CD4-positive, CD25-positive, alpha-beta regulatory T cell (primary cell): ENCODE measurements at places on chromosomes 3 and 15.

GRCh38 chr3:117455782-117456181 is 746.2 kb downstream of the TUSC7 start:
- no peak overlapping the region for H3K27ac ChIP-seq
- no peak overlapping the region for H3K4me3 ChIP-seq
- no peaks in the 10 kb centered on the region for H3K27me3 ChIP-seq
- DNase-seq: no peak
- H3K36me3 ChIP-seq: no peaks in the 10 kb centered on the region

DNA sequence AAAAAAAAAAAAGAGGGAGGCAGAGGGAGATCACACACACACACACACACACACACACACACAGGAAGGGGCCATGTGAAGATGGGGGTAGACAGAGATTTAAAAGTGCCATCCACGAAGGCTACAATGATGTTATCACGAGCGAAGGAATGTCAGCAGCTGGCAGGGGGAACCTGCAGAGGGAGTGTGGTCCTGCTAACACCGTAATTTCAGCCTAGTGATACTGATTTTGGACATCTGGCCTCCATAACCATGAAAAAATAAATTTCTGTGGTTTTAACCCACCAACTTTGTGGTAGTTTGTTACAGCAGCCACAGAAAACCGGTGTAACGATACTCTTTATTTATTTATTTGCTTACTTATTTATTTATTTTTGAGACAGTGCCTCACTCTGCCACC is 76.0 kb downstream of the TMCO5A start:
- H3K4me1 ChIP-seq: no peaks in the 10 kb centered on the region
- no peak for DNase-seq
- H3K4me3 ChIP-seq: no peak overlapping the region
- H3K36me3 ChIP-seq: no peaks in the 10 kb centered on the region
- no peak overlapping the region for H3K27ac ChIP-seq
- no peaks in the 10 kb centered on the region for H3K27me3 ChIP-seq

GRCh38 chr15:69058830-69059556 is 44.5 kb downstream of the NOX5 start:
- peak; percentile 82 for DNase-seq
- H3K36me3 ChIP-seq: no peaks in the 10 kb centered on the region
- H3K4me3 ChIP-seq: peak overlapping the region; percentile 33
- no peak overlapping the region for H3K27ac ChIP-seq

- no peaks in the 10 kb centered on the region for H3K4me1 ChIP-seq
- no peaks in the 10 kb centered on the region for H3K27me3 ChIP-seq
- no peak overlapping the region for H3K27ac ChIP-seq
- DNase-seq: no peak
- H3K4me3 ChIP-seq: no peak overlapping the region
These were observed 789.9 kb downstream of the IGSF11 start for GRCh38 chr3:118244761-118245160.

GRCh38 chr15:80694611-80695098 is 455 bp upstream of the ABHD17C start:
- H3K36me3 ChIP-seq: no peaks in the 10 kb centered on the region
- H3K4me3 ChIP-seq: peak overlapping the region; percentile 80
- DNase-seq: peak; percentile 24

GRCh38 chr3:129286081-129286480 is 7.4 kb downstream of the HMCES start:
- H3K4me3 ChIP-seq: no peak overlapping the region
- H3K27me3 ChIP-seq: no peaks in the 10 kb centered on the region
- H3K4me1 ChIP-seq: peaks cover 19% of the 10 kb centered on the region
- DNase-seq: no peak

DNA sequence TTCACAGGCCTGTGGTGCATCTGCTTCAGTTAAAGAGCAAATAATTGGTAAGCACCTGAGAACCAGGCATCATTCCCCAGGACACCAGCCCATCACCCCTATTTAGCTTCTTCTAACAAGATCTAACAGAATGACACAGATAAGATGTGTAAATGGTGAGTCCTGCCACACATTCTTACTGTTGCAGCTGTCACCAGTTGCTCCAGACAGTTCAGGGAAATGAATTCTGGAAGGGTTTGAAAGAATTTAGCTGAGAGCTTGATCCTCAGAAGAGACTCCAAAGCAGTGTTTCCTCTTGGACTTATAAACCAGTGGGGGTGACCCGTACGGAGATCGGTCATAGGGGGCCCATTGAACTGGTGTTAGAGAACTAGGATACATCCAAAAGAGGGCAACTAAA is 238.0 kb downstream of the MEX3B start:
- DNase-seq: no peak
- no peaks in the 10 kb centered on the region for H3K4me1 ChIP-seq
- H3K27ac ChIP-seq: no peak overlapping the region
- H3K4me3 ChIP-seq: no peak overlapping the region
- H3K36me3 ChIP-seq: no peaks in the 10 kb centered on the region

- no peaks in the 10 kb centered on the region for H3K27me3 ChIP-seq
- DNase-seq: no peak
- no peak overlapping the region for H3K27ac ChIP-seq
- no peaks in the 10 kb centered on the region for H3K36me3 ChIP-seq
These were observed 65.7 kb upstream of the RGMA start for GRCh38 chr15:93154666-93155065.

- H3K27me3 ChIP-seq: peaks cover 5% of the 10 kb centered on the region
- no peaks in the 10 kb centered on the region for H3K4me1 ChIP-seq
- no peak overlapping the region for H3K4me3 ChIP-seq
- no peak overlapping the region for H3K27ac ChIP-seq
- H3K36me3 ChIP-seq: no peaks in the 10 kb centered on the region
- no peak for DNase-seq
These were observed 27.4 kb downstream of the SLC7A14 start for GRCh38 chr3:170558427-170558826.

DNA sequence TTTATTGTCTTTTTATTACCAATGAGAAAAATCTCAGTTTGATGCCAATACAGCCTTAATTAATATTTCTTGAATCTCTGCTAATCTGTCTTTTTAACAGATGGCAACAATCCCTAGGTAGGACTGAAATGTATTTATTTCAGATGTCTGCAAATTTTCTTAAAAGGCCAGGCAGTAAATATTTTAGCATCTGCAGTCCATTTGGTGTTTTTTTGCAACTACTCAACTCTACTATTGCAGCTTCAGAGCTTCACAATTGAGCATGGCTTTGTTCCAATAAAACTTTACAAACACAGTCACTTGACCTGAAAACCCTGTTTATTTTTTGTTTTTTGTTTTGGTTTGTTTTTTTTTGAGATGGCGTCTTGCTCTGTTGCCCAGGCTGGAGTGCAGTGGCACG is 82.7 kb downstream of the RARB start:
- no peak for DNase-seq
- no peaks in the 10 kb centered on the region for H3K27me3 ChIP-seq
- H3K36me3 ChIP-seq: no peaks in the 10 kb centered on the region
- no peak overlapping the region for H3K27ac ChIP-seq
- no peak overlapping the region for H3K4me3 ChIP-seq

GRCh38 chr3:20256144-20256543 is 70.1 kb upstream of the SGO1 start:
- no peak overlapping the region for H3K4me3 ChIP-seq
- DNase-seq: no peak
- H3K4me1 ChIP-seq: no peaks in the 10 kb centered on the region
- H3K36me3 ChIP-seq: no peaks in the 10 kb centered on the region
- no peak overlapping the region for H3K27ac ChIP-seq
- no peaks in the 10 kb centered on the region for H3K27me3 ChIP-seq

- no peak overlapping the region for H3K27ac ChIP-seq
- H3K4me3 ChIP-seq: no peak overlapping the region
- H3K36me3 ChIP-seq: no peaks in the 10 kb centered on the region
- no peaks in the 10 kb centered on the region for H3K4me1 ChIP-seq
- no peaks in the 10 kb centered on the region for H3K27me3 ChIP-seq
These were observed 203.8 kb downstream of the SOX2 start for GRCh38 chr3:181915551-181915950.

GRCh38 chr15:47404877-47405276 is 312.4 kb upstream of the SEMA6D start:
- H3K27me3 ChIP-seq: no peaks in the 10 kb centered on the region
- DNase-seq: no peak
- no peak overlapping the region for H3K4me3 ChIP-seq
- no peak overlapping the region for H3K27ac ChIP-seq
- H3K36me3 ChIP-seq: no peaks in the 10 kb centered on the region

GRCh38 chr3:32292085-32292796 is 53.8 kb downstream of the CMTM8 start:
- no peak overlapping the region for H3K4me3 ChIP-seq
- DNase-seq: no peak
- H3K27ac ChIP-seq: no peak overlapping the region
- no peaks in the 10 kb centered on the region for H3K36me3 ChIP-seq

DNA sequence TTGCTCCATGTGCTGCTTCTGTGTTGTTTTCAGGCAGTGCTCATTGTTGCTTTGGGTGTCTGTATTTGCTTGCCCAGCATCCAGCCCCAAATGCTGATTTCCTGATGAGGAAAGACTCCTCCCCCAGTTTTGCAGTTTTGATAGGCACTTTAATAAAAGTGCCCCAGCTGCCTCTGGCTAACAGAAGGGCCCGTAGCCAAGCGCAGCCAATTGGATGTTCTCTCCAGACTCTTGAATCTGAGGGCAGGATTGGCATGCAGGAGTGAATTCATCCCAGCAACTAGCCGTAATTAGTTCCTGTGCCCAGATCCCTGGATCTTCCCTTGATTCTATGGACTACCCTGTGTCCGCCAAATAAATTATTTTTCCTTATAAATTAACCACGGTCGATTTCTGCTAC is 14.8 kb upstream of the SEMA5B start:
- H3K27ac ChIP-seq: no peak overlapping the region
- H3K4me1 ChIP-seq: no peaks in the 10 kb centered on the region
- H3K4me3 ChIP-seq: no peak overlapping the region
- peaks cover 14% of the 10 kb centered on the region for H3K27me3 ChIP-seq
- DNase-seq: no peak

GRCh38 chr3:160577556-160578195 is 12.3 kb upstream of the KPNA4 start:
- DNase-seq: no peak
- H3K4me3 ChIP-seq: no peak overlapping the region
- peaks cover 20% of the 10 kb centered on the region for H3K27me3 ChIP-seq
- H3K36me3 ChIP-seq: no peaks in the 10 kb centered on the region
- no peaks in the 10 kb centered on the region for H3K4me1 ChIP-seq
- H3K27ac ChIP-seq: no peak overlapping the region

DNA sequence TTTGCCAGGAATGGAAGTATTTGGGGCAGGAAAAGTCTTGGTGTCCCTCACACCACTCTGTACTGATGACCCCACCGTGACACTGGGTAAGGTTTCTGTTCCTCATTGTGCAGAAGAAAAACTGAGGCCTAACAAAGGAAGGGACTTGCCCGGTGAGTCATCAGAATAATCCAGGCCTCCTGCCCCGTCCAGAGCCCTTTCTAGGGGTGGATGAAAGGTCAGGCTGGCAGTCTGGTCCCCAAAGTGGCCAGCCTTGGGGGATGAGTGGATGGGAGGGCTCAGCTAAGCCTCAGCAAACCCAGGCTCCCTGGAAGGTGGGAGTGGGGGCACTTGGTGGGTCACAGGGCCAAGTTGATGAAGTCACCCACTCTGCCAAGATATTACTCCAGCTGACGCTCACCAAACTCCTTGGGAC is 2.3 kb upstream of the DNAH1 start:
- H3K4me3 ChIP-seq: no peak overlapping the region
- H3K36me3 ChIP-seq: peaks cover 3% of the 10 kb centered on the region
- H3K27me3 ChIP-seq: no peaks in the 10 kb centered on the region
- peaks cover 13% of the 10 kb centered on the region for H3K4me1 ChIP-seq
- H3K27ac ChIP-seq: no peak overlapping the region

GRCh38 chr3:160927620-160928019 is 171.6 kb downstream of the PPM1L start:
- H3K4me3 ChIP-seq: no peak overlapping the region
- H3K36me3 ChIP-seq: no peaks in the 10 kb centered on the region
- no peaks in the 10 kb centered on the region for H3K27me3 ChIP-seq
- H3K4me1 ChIP-seq: no peaks in the 10 kb centered on the region
- DNase-seq: no peak

DNA sequence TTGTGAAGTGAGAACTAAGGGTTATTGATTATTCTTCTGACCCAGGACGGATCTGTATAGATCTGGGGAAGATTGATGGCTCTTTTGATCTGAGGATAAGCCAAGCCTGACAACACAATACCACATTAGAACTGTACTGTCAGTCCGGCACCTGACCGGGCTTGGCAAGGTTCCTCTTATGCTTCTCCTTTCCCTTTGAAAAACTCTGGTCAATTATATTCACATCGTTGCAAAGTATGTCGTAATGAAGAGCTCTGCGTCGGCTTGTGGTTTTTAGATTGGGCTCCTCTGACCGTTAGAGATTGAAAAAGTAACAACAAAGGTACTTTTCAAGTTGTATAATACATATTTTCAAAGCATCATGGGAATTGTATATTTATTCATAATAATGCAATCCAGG is 389.8 kb downstream of the NR2F2 start:
- no peak overlapping the region for H3K27ac ChIP-seq
- no peaks in the 10 kb centered on the region for H3K4me1 ChIP-seq
- no peaks in the 10 kb centered on the region for H3K27me3 ChIP-seq
- no peaks in the 10 kb centered on the region for H3K36me3 ChIP-seq
- H3K4me3 ChIP-seq: no peak overlapping the region
- DNase-seq: no peak

- no peaks in the 10 kb centered on the region for H3K27me3 ChIP-seq
- no peaks in the 10 kb centered on the region for H3K36me3 ChIP-seq
- no peak overlapping the region for H3K4me3 ChIP-seq
These were observed 143.3 kb downstream of the CMSS1 start for GRCh38 chr3:99960941-99961340.

- H3K27me3 ChIP-seq: no peaks in the 10 kb centered on the region
- no peak for DNase-seq
- H3K27ac ChIP-seq: no peak overlapping the region
- no peak overlapping the region for H3K4me3 ChIP-seq
- no peaks in the 10 kb centered on the region for H3K4me1 ChIP-seq
These were observed 632.2 kb downstream of the FOXP1 start for GRCh38 chr3:70951316-70951715.
